ENCODE measurements at places on chromosomes 11 and 22. TPM values are rescaled to one million over a fixed set of nuclear protein-coding genes. Genes with fewer than 3 reads are reported as not detected.

ARHGAP8 gene
- total RNA-seq: not detected

SLC22A6 gene
- total RNA-seq: not detected

CHADL gene
- 22.6 TPM for total RNA-seq

DMC1 gene
- 0.56 TPM for total RNA-seq

CCDC88B gene
- 7.7 TPM for total RNA-seq

FOLR1 gene
- 0.94 TPM for total RNA-seq

SHANK3 gene
- 19.3 TPM for total RNA-seq

APLNR gene
- 15.4 TPM for total RNA-seq

GRAMD1B gene
- 19.0 TPM for total RNA-seq

KCNC1 gene
- total RNA-seq: not detected

CRYAB gene
- total RNA-seq: 6,403 TPM

DLG2 gene
- 6.1 TPM for total RNA-seq

FGF3 gene
- not detected for total RNA-seq

CFAP68 gene
- 32.4 TPM for total RNA-seq

RBMXL2 gene
- not detected for total RNA-seq

LRRC74B gene
- total RNA-seq: not detected

MS4A12 gene
- not detected for total RNA-seq

CRYBA4 gene
- total RNA-seq: not detected
